ENCODE measurements at places on chromosomes 4 and X.

GRCh38 chrX:129006491-129006890 lies 516.8 kb downstream of the SMARCA1 start:
- DNase-seq: no peak

- DNase-seq: no peak
Observed at GRCh38 chr4:5524446-5525299, 183.7 kb downstream of the EVC2 start.

GRCh38 chr4:78734441-78735162 lies 41.5 kb upstream of the BMP2K start:
- DNase-seq: no peak

DNA sequence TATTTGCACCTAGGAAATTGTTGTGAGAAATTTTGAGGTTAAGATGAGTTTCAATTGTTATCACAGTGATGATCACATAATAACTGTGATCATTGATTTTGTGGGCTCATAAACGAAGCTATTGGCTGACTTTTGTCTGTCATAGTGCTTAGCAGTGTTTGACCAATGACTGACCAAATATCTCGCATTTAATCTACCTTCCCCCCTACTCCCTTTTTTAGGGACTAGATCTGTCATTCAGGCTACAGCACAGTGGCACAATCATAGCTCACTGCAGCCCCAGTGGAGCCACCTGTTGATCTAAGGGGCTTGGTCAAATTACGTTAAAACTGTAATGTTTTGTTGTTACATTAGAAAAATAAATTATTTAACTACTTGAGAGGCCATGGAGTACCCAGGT lies 1.5 kb downstream of the FUNDC2 start:
- DNase-seq: no peak

DNA sequence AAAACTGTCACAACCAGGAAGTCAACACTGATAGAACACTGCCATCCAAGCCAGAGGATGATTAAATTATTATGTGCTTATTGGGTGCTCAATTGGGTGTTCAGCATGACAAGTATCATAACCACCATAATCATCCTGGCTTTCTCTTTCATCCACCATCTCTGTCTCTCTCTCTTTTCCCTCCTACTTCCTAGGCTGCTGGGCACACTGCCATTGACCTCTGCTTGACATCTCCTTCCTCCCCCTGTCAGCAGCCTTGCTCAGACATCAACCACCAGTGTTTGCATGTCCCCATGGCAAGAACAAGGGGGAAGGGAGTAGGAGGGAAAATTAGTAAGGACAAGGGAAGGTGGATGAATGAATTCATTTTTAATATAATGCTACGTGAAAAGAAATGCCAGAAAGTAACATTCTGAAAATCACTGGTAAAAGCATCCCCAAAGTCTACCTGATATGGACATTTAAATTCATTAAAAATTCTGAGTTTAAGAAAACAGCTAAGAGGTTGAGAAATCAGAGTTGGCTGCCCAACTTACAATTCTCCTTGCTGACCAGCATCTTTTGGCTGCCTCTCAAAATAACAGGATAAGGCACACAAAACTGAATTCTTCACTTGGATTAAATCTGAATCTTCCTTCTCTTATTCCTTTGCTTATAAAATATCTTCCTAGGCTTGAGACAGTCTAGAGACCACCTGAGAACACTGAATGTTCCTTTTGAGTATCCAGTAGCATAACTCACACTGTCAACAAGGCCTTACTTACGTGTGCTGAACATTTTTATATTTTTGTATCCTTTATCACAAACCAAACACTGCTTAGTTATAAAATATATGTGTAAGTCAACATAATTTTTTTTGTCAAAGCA lies 48.5 kb downstream of the SNCA start:
- DNase-seq: no peak

Data from stimulated activated CD8-positive, alpha-beta memory T cell treated with anti-CD3 and anti-CD28 coated beads, Interleukin-15, amount 100 ng/mL, for 4 hours (primary cell).